ENCODE measurements at places on chromosomes 6 and 20. TPM values are rescaled to one million over a fixed set of nuclear protein-coding genes. Genes with fewer than 3 reads are reported as not detected.

Gene GNMT
- total RNA-seq: 228 TPM

GRCh38 chr20:19739351-19739750 lies 18.7 kb upstream of the RIN2 start:
- no peak for DNase-seq

DNA sequence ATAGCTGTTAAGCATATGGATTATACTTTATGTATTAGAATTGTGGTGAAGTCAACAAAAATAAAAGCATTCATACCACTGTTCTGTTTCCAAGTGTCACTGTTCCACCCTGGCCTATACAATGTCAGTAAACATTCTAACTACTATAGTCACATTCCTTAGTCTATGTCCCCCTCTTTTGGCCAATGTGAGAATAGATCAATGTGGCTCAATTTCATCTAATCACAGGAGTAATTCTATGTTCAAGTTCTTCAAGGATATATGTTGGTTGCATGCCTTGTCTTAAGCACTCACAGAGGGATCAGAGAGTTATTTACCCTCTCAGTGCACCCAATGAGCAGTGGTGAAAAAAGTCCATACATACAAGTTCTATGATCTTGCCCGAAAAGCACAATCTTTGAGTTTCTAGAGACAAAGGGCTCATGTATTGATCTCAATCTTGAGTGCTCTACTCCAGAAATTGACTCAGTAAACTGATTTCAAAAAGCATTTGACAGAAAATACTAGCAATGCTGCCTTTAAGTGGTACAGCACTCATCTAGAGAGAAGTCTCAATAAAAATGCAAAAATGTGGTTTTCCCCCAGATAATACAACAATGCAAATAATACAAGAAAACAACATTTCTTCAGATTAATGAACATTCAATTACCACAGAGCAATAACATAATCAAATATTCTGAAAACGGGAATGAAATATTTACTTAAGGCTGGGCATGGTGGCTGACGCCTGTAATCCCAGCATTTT lies 16.5 kb downstream of the SMLR1 start:
- DNase-seq: no peak

Gene TSBP1
- not detected for total RNA-seq

- DNase-seq: peak; percentile 100
Observed at GRCh38 chr20:10673842-10674683, at the start of gene JAG1. TSS of gene JAG1 (minus strand) at chr20:10673999. CDS start at chr20:10673530, 469 bp downstream.

DNA sequence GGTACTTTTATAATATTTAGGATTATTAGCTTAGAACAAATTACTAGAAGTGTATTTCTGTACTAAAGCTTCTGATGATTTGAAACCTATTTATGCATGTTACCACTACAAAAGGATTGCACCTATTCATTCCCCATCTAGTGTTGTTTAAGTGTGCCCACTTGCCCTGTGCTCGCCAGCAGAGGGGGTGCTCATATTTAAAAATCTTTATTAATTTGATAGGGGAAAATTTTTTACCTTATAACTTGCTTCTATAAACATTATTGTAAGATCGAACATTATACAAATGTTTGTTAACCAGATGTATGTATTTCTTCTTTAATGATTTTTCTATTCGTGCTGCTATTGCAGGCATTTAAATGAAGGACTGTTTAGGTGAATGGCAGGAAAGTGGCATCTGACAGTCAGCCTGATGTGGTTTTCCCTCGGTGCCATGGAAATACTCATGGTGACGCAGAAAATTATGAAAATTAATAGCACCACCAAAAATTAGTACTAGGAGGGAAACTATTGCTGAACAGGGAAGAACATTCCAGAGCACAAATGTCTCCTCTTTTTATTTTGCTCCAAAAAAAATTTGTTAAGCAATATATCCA lies 44.1 kb upstream of the FNDC1 start:
- no peak for DNase-seq

GRCh38 chr6:95574811-95575210 lies 2.5 kb upstream of the MANEA start:
- no peak for DNase-seq

GRCh38 chr6:7213416-7213815 lies 99.6 kb downstream of the SSR1 start:
- no peak for DNase-seq

DNA sequence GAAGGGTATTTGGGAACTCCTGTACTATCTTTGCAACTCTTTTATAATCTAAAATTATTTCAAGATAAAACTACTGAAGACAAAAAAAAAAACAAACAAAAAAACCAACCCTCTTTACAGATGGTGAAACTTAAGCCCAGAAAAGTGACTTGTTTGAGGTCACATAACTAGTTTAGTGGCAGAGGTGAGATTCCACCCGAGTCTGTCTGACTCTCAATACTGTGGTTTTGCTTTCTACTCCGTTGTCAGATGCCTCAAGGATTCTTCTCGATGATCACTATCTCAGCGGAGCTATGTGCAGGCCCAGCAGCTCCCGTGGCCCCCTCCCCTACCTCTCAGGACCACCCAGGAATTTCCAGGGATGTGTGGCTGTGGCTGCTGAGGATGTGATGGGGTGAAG lies 36.1 kb upstream of the KCNB1 start:
- DNase-seq: no peak

GRCh38 chr6:170135821-170136471 lies 154.9 kb downstream of the DLL1 start:
- peak; percentile 25 for DNase-seq

Gene CARMIL1
- total RNA-seq: 6.5 TPM

GRCh38 chr20:35561268-35561667 lies 19.4 kb downstream of the ERGIC3 start:
- peak; percentile 33 for DNase-seq

Gene PLN
- 0.28 TPM for total RNA-seq

GRCh38 chr6:136961848-136962247 lies 39.7 kb downstream of the SLC35D3 start:
- no peak for DNase-seq

DNA sequence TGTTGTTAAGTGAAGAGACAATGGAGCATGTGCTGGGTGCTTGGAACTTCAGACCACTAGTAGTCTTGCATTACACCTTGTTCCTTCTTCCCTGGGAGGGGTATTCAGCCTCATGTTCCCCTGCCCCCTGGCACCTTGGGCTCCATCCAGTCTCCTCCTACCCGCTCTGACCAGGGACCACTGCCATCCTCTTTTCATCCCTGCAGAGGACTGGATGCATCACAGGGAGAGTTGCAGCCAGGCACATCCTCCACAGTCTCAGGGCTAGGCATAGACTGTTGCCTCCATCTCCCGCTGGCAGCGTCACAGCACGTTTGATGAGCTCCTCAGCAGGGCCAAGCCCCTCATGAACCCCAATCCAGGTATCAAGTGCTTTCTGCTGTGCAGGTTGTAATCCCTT lies 1.3 kb upstream of the TAAR8 start:
- no peak for DNase-seq

GRCh38 chr20:47989957-47990356 lies 204.7 kb upstream of the SULF2 start:
- no peak for DNase-seq

Gene TCF15
- 0.16 TPM for total RNA-seq

Gene TOX2
- 0.24 TPM for total RNA-seq

Gene RBM24
- 0.13 TPM for total RNA-seq

DNA sequence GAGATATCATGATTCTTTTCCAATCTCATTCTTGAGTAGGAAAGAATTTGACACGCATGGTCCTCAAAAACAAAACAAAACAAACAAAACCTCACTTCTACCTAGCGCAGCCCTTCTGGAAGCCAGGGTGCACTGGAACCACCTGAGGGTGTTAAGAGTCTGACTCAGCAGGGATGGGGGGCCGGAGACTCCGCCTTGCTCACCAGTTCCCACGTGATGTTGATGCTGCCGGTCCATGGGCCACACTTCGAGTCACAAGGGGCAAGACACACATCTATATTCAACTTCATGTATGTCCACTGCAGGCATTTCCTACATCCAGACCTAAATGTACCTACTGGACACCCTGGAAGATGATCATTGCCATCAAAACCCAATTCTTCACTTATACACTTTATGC lies 30.4 kb downstream of the BFSP1 start:
- DNase-seq: no peak

Gene NRSN2
- total RNA-seq: 21.0 TPM

Data from pancreas (tissue), 10 donors.